ENCODE measurements at places on chromosomes 6 and 20. TPM values are rescaled to one million over a fixed set of nuclear protein-coding genes. Genes with fewer than 3 reads are reported as not detected.

Gene SCGN
- not detected for total RNA-seq

Gene OPN5
- not detected for total RNA-seq

Gene MYB
- total RNA-seq = not detected

Gene SLC22A1
- not detected for total RNA-seq

Gene SIRPA
- 72.8 TPM for total RNA-seq

Gene SIRPD
- not detected for total RNA-seq

Gene FAM210B
- 17.9 TPM for total RNA-seq

Gene IRAK1BP1
- 2.7 TPM for total RNA-seq

Gene AVP
- not detected for total RNA-seq

Gene FRK
- total RNA-seq = 8.4 TPM

Gene EPPIN
- not detected for total RNA-seq

- H3K4me1 ChIP-seq = no peaks in the 10 kb centered on the region
- H3K27me3 ChIP-seq = no peaks in the 10 kb centered on the region
- no peaks in the 10 kb centered on the region for H3K36me3 ChIP-seq
- DNase-seq = no peak
Measured at GRCh38 chr6:5287205-5287965, 26.1 kb downstream of the FARS2 start.

- no peak overlapping the region for H3K27ac ChIP-seq
- no peak overlapping the region for H3K4me3 ChIP-seq
- H3K36me3 ChIP-seq = no peaks in the 10 kb centered on the region
- no peaks in the 10 kb centered on the region for H3K4me1 ChIP-seq
- no peak for DNase-seq
- no peaks in the 10 kb centered on the region for H3K27me3 ChIP-seq
Measured at GRCh38 chr6:151229401-151230276, 10.1 kb upstream of the AKAP12 start.

DNA sequence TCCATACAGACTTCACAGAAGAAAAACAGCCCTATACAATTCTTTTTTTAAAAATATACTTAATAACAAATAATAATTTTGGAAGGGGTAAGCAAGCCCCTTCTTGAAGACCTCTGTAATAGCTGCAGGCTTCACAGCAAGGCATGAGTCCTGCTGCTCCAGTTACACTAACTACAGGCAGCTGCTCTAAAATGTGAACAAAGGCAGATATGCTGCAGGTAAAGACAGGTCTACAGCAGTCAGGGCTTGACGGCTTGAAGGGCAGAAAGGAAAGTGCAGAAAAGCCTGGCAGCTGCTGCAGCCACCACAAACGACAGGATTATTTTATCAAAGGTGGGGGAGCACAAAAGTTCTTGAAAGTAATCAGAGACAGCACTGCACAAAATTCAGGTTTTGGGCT lies 11.3 kb downstream of the FAXC start:
- no peaks in the 10 kb centered on the region for H3K36me3 ChIP-seq
- H3K27me3 ChIP-seq = no peaks in the 10 kb centered on the region
- H3K4me1 ChIP-seq = no peaks in the 10 kb centered on the region
- H3K27ac ChIP-seq = no peak overlapping the region

DNA sequence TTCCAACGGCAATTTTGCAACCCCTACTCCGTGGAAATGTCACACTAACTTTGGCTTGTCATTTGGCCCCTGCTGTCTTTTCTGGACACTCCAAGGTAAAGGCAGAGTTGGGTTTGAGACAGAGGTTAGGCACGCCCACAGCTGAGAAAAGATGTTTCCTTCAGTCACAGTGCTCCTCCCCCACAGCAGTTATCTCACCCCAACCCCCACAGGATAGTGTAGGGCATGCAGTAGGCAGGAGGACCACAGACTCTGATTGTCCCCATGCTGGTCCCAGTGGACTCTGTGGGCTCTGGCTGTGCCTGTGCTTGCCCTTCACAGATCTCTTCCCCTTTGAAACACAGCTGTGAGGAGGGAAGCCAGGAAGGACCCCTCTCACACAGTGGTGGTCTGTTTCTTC lies 124.0 kb upstream of the CARMIL1 start:
- H3K27me3 ChIP-seq = no peaks in the 10 kb centered on the region
- no peaks in the 10 kb centered on the region for H3K36me3 ChIP-seq
- H3K4me1 ChIP-seq = no peaks in the 10 kb centered on the region
- no peak for DNase-seq
- no peak overlapping the region for H3K4me3 ChIP-seq

DNA sequence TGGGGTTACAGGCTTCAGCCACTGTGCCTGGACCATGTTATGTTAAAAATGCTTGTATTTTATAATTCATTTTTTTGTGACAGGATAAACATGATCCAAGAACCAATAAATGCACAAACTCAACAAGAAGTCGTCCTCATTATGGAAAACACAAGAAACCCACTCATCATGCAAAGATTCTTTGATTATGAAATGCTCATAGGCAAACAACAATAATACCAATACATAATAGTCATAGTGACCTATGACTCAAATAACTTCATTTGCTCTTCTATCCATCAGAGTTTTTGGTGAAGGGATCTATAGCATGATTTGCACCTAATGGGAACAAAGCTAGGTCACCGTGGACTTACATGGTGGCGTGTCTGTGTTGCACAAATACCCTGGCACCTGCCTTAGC lies 217.1 kb upstream of the THEMIS start:
- no peaks in the 10 kb centered on the region for H3K27me3 ChIP-seq
- no peaks in the 10 kb centered on the region for H3K36me3 ChIP-seq
- H3K4me3 ChIP-seq = no peak overlapping the region
- H3K4me1 ChIP-seq = peaks cover 1% of the 10 kb centered on the region
- H3K27ac ChIP-seq = no peak overlapping the region
- DNase-seq = no peak

DNA sequence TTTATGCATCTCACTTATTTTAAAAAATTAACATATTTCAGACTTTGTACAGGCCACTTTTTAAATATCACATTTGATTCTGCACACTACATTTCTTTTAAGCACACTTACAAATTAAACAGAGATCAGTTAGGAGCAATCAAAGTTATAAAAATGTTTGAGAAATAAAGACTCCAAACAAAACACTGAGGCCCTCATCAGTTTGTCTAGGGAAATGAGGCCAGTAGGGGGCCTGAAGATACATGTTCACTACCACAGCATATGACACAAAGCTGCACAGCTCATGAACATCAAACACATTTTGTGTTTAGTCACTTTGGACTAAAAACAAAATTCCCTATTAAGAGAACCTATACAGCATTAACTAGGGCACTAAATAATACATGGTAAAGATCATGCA lies 180.5 kb downstream of the PDE7B start:
- H3K36me3 ChIP-seq = no peaks in the 10 kb centered on the region
- H3K27me3 ChIP-seq = no peaks in the 10 kb centered on the region
- H3K4me3 ChIP-seq = no peak overlapping the region
- DNase-seq = no peak

- H3K27ac ChIP-seq = no peak overlapping the region
Measured at GRCh38 chr6:156824142-156824541, 47.0 kb downstream of the ARID1B start.

- no peak for DNase-seq
- no peak overlapping the region for H3K4me3 ChIP-seq
- peak overlapping the region; percentile 96 for H3K27ac ChIP-seq
- no peaks in the 10 kb centered on the region for H3K27me3 ChIP-seq
Measured at GRCh38 chr20:25044261-25044560, 13.7 kb downstream of the ACSS1 start.

- no peaks in the 10 kb centered on the region for H3K27me3 ChIP-seq
- peaks cover 7% of the 10 kb centered on the region for H3K4me1 ChIP-seq
- no peak overlapping the region for H3K27ac ChIP-seq
- peak; percentile 86 for DNase-seq
Measured at GRCh38 chr20:13546497-13547131, 92.1 kb downstream of the TASP1 start.

GRCh38 chr20:719816-720215 lies 44.2 kb upstream of the SCRT2 start:
- DNase-seq = no peak
- no peaks in the 10 kb centered on the region for H3K4me1 ChIP-seq
- no peaks in the 10 kb centered on the region for H3K27me3 ChIP-seq

- DNase-seq = no peak
- H3K4me1 ChIP-seq = no peaks in the 10 kb centered on the region
- no peak overlapping the region for H3K27ac ChIP-seq
- no peaks in the 10 kb centered on the region for H3K27me3 ChIP-seq
Measured at GRCh38 chr6:9890469-9890868, 524.4 kb downstream of the TFAP2A start.

Measured in ascending aorta (tissue), 2 donors.